Common myeloid progenitor, CD34-positive (primary cell): ENCODE measurements at places on chromosomes 7 and 10.

DNA sequence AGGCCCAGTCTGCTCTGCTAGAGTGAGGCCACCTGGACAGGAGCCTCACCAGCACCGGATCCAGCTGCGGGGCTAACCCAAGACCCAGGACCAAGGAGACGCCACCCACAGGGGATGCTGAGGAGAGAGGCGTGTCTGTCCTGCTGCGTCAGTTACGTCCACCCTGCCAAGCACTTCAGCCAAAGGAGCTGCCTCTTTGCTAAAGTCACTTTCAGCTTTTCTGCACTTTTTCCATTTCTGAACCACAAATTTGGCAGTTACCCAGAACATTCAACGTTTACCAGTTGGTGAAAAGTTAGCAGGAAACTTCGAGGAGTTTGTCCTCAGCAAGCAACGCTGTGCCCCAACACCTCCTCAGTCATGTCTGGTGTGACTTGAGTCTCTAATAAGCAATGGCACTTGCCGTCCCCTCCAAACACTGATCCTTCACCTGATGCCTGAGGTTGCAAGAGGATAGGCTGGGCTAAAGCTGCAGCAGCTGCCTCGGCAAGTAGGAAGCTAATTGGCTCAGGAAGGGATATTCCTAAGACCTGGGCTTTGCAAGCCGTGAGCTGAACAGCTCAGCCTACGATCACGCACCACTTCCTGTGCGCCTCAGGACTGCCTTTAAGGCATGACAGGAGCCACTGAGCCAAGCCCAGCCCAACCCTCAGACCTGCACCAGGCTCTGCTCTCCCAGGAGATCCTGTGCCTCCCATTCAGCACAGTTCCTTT lies 40.1 kb downstream of the KCNH2 start:
- peak; percentile 25 for DNase-seq

- DNase-seq: peak; percentile 61
Observed at GRCh38 chr10:96306516-96306915, 2.3 kb downstream of the DNTT start.

GRCh38 chr7:128815289-128815942 lies 14.8 kb upstream of the FLNC start:
- no peak for DNase-seq

DNA sequence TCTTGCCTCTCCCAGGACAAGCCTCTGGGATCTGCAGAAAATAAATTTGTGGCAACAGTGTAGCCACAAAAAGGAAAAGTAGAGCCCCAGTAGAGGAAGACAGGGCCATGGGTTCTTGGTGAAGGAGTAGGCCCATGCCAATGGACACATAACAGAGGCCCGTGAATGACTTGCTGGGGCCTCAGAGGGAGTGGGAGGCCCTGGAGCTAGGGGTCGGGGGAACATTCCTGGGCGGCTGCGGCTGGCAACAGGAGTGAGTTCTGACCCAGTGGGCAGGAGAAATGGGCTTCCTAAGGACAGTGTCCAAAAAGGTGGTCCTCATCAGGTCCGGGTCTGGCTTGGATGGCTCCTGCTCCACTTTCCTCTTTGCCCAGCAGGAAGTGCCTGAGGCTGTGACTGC lies 260.0 kb downstream of the CCSER2 start:
- no peak for DNase-seq

DNA sequence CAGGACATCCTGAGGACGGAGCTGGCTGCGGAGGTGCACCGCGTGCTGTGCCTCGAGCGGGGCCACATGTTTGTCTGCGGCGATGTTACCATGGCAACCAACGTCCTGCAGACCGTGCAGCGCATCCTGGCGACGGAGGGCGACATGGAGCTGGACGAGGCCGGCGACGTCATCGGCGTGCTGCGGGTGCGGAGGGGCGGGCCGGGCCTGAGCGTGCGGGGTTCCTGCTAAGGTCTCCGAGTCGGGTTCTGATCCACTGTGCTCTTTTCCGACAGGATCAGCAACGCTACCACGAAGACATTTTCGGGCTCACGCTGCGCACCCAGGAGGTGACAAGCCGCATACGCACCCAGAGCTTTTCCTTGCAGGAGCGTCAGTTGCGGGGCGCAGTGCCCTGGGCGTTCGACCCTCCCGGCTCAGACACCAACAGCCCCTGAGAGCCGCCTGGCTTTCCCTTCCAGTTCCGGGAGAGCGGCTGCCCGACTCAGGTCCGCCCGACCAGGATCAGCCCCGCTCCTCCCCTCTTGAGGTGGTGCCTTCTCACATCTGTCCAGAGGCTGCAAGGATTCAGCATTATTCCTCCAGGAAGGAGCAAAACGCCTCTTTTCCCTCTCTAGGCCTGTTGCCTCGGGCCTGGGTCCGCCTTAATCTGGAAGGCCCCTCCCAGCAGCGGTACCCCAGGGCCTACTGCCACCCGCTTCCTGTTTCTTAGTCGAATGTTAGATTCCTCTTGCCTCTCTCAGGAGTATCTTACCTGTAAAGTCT lies 10.4 kb downstream of the ATG9B start:
- peak; percentile 99 for DNase-seq

GRCh38 chr10:7512487-7512886 lies 101.7 kb upstream of the SFMBT2 start:
- no peak for DNase-seq

- no peak for DNase-seq
Observed at GRCh38 chr10:89992575-89992974, 291.2 kb downstream of the KIF20B start.

DNA sequence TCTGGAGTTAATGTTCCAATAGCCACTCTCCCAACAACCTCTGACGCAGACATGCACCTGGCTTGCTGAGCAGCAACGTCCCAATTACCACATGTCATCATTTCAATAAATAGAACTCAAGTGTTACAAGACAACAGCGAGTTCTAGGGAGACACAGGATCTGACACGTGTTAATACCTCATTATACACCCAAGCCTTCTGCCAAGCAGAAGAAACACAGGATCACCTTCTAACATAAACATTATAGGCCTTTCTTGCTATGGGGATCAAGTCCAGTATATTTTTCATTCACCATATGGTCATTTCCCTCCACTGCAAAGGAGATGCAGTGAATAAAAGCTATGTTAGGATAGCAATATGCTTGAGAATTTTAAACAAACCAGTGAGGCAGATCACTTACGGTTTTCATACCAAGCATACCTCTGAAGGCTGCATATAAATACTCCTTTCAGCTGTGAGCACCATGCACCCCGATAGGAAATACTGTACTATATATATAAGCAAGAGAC lies 74.2 kb downstream of the JAZF1 start:
- DNase-seq: no peak
